Activated T-cell treated with anti-CD3 and anti-CD28 coated beads, Interleukin-2, amount 50 U/mL, for 24 hours (primary cell): ENCODE measurements at places on chromosomes 2 and 18.

DNA sequence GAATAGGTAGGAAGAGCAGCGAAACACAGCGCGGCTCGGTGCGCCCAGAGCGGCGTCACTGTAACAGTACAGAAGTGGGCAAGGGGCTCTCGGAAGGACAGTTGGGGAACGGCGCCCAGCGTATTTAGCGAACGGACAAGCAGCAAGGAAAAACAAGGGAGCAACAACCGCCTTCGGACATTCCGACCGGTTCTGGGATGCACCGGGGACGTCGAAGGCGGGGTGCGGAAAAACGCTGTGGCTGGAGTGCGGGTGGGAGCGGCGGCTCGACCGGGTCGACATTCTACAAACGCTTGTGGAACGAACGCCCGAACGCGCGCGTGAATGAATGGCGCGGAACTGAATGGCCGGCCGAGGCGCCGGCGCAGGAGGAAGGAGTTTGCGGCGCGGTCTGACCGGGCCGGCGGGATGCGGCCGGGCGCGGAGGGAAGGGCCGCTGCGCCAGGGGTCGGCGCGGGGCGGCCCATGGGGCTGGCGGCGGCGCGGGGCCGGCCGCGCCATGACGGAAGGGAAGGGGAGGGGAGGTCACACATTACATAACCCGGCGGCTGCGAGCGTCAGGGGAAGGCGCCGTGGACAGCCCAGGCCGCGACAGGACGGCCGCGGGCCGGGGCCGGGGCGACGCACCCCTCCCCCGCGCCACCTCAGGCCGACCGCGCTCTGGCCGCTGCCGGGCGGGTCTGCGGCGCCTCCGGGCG is 605 bp downstream of the REV1 start:
- H3K4me3 ChIP-seq: peak overlapping the region; percentile 97
- H3K36me3 ChIP-seq: peaks cover 26% of the 10 kb centered on the region
- H3K4me1 ChIP-seq: peaks cover 42% of the 10 kb centered on the region
- peak; percentile 59 for DNase-seq
- H3K27ac ChIP-seq: peak overlapping the region; percentile 98

DNA sequence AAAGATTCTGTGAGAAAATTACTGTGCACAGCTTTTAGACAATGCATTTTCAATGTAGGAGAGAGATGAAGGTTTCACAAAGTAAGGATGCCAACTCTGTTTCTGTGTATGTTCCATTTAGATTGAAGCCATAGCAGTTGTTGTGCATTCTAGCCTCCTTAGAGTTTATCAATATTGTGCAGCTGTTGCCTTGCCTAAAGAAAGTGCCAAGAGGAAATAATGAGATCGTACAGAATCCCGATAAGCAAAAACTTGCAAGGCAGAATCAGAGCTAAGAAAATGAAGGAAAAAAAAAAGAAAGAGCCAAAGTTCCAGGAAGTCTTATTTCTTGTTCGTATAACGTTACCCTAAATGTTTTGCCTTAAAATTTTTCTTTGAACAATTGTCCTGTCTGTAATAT is 965.0 kb downstream of the DCDC2C start:
- no peaks in the 10 kb centered on the region for H3K36me3 ChIP-seq
- H3K27me3 ChIP-seq: no peaks in the 10 kb centered on the region
- H3K4me1 ChIP-seq: peaks cover 8% of the 10 kb centered on the region
- no peak overlapping the region for H3K27ac ChIP-seq

DNA sequence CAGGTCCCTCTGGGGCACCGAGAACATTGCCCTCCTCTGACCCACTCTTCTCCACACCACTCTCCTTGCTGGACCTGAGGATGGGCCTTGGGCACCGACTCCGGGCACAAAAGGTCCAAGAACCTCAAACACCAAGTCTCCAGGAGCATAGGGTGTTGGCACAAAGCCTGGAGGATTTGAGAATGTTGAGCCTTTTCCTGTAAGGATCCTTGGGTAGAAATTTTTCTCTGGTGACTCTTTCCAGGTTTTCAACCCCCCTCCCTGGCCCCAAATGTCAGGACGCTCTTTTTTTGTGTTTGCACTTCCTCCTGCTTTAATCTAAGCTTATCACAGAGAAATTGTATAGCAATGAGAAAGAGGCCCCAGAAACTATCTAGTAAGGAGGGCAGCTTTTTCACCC is 9.2 kb downstream of the SPR start:
- H3K27me3 ChIP-seq: peaks cover 72% of the 10 kb centered on the region
- DNase-seq: no peak
- H3K27ac ChIP-seq: no peak overlapping the region
- no peaks in the 10 kb centered on the region for H3K4me1 ChIP-seq
- peaks cover 4% of the 10 kb centered on the region for H3K36me3 ChIP-seq
- no peak overlapping the region for H3K4me3 ChIP-seq

DNA sequence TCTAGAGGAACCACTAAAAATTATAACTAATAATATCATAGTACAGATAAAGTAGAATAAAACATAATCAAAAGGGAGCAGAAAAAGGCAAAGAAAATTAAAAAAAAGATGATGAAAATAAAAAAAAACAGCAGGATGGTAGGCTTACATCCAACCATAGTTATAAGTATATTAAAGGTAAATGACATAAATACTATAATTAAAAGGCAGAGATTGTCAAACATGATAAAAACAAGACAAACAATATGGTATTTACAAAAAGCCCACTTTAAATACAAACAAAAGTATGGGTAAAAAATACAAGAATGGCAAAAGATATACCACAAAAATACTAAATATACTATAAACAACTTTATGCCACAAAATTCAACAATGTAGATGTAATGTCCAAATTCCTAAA is 24.4 kb downstream of the CCDC148 start:
- H3K4me1 ChIP-seq: no peaks in the 10 kb centered on the region
- no peak overlapping the region for H3K4me3 ChIP-seq
- H3K36me3 ChIP-seq: no peaks in the 10 kb centered on the region
- peaks cover 13% of the 10 kb centered on the region for H3K27me3 ChIP-seq
- no peak for DNase-seq

DNA sequence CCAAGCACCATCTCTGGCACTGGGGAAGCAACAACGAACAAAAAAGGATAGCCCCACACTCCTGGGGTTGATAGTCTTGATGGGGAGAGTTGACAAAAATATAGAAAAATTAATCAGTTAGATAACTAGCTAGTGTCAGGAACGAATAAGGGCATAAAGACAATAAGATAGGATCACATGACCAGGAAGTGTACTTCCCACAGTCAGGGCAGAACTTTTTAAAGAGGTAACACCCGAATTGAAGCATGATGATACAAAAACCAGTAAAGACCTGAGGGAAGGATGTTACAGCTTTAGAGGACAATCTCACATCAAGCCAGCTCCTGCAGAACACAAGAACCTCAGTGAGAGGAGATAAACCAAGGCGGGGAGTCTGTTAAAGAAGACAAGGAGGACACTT is 295.4 kb upstream of the CRIM1 start:
- peaks cover 13% of the 10 kb centered on the region for H3K27me3 ChIP-seq
- no peaks in the 10 kb centered on the region for H3K36me3 ChIP-seq
- no peak overlapping the region for H3K27ac ChIP-seq

- no peak overlapping the region for H3K27ac ChIP-seq
- no peak overlapping the region for H3K4me3 ChIP-seq
- DNase-seq: no peak
- H3K36me3 ChIP-seq: no peaks in the 10 kb centered on the region
- no peaks in the 10 kb centered on the region for H3K27me3 ChIP-seq
These were observed 49.0 kb upstream of the MC4R start for GRCh38 chr18:60421356-60422118.

DNA sequence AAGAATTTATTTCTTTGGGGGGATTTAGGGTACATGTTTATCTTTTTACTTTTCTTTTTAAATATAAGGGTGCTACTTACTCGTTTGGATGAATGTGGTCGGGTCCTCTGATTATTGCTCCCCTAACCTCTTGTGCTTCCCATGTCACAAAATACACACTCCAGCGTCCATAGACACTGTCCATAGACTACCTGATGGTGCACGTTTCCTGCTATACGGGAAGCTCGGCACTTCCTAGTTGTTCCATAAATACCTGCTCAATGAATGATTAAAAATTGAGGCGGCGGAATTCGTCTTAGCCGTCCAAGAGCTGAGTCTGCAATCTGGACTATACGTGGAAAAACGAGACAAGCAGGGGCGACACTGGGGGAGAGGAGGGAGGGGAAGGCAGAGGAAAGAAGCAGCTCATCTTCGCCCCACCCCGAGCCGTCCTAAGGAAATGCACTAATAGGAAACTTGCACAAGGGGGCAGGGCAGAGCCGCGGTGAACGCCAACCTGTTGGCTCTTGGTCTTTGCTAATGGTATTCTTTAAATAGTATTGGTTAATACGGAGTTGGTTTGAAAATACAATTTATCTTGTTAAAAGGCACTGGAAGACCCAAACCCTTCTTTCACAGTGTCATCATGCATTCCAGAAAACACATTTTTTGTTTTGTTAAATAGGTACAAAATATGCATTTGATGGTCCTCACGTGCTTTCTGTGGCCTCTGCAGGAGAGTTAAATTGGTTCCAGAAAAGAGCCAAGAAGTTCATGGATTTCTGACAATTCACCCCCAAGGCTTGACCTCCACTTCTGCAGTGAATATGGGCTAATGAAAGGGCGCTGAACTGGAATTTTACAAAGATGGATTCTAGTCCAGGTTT is 73.0 kb upstream of the KCTD1 start:
- no peak overlapping the region for H3K4me3 ChIP-seq
- peak; percentile 30 for DNase-seq
- no peak overlapping the region for H3K27ac ChIP-seq
- no peaks in the 10 kb centered on the region for H3K4me1 ChIP-seq
- peaks cover 10% of the 10 kb centered on the region for H3K27me3 ChIP-seq

- no peaks in the 10 kb centered on the region for H3K36me3 ChIP-seq
- H3K27me3 ChIP-seq: no peaks in the 10 kb centered on the region
- H3K4me3 ChIP-seq: no peak overlapping the region
- no peak for DNase-seq
- no peaks in the 10 kb centered on the region for H3K4me1 ChIP-seq
- no peak overlapping the region for H3K27ac ChIP-seq
These were observed 381.7 kb downstream of the CDH19 start for GRCh38 chr18:66222174-66222573.

DNA sequence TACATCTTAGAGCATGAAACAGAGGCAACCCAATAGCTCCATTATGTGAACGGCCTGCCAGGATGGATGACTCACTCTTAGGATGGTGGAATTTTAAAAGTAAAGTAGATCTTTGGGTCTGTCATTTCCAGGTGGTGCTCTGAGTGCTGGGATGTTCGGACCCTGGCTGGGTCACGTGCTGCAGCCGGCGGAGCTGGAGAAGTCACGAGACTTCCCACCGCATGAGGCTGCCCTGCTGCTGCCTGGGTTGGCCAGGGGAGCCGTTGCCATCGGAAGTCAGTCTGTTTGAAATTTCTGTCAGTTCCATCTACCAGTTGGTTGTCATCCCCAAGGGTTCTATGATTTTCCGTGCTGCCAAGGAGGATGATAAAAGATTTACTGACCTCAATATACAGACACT is 93.3 kb upstream of the ALKAL2 start:
- H3K4me3 ChIP-seq: no peak overlapping the region
- DNase-seq: no peak
- peaks cover 22% of the 10 kb centered on the region for H3K27me3 ChIP-seq
- no peaks in the 10 kb centered on the region for H3K4me1 ChIP-seq
- H3K36me3 ChIP-seq: no peaks in the 10 kb centered on the region

- no peak overlapping the region for H3K4me3 ChIP-seq
- peaks cover 2% of the 10 kb centered on the region for H3K4me1 ChIP-seq
- no peak for DNase-seq
- peaks cover under 1% of the 10 kb centered on the region for H3K27me3 ChIP-seq
- no peaks in the 10 kb centered on the region for H3K36me3 ChIP-seq
These were observed 5.8 kb upstream of the TWSG1 start for GRCh38 chr18:9328776-9329175.

- H3K36me3 ChIP-seq: peaks cover 98% of the 10 kb centered on the region
- no peaks in the 10 kb centered on the region for H3K27me3 ChIP-seq
- peaks cover 12% of the 10 kb centered on the region for H3K4me1 ChIP-seq
- H3K27ac ChIP-seq: peak overlapping the region; percentile 29
- H3K4me3 ChIP-seq: no peak overlapping the region
These were observed 21.0 kb downstream of the NOP58 start for GRCh38 chr2:202286595-202286994.
